ENCODE measurements at places on chromosomes 2 and 18.

GRCh38 chr2:48444404-48444803 is 85.5 kb upstream of the STON1 start:
- DNase-seq: no peak

DNA sequence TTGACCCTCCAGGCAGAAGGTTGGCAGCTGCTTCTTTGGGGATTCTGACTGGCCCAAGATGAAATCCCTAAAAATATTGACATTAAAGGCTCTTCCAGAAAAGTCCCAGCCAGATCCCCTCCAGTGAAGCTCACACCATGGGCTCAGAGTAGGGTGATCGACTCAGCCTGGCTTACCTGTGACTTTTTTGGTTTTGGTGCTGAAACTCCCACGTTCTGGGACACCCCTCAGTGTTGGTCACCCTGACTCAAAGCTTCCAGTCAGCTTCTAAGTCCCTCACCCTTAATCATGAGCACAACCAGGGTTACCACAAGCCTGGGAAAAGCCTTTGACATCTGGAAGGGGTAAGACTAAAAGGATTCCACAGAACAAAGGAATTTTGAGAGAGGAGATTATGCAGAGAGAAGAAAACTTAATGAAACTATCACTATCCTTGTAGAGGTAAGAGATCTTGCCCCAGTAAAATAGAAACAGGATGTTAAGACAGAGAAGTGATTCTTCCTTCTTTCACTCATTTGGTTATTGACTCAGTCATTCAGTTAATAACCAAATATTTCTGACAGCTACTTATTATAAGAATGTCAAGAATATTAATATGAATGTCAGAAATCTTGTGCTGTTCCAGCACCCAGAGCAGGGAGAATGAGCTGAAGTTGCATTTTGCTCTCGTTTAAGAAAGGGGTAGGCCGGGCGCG is 66.8 kb upstream of the SEC11C start:
- no peak for DNase-seq

GRCh38 chr2:39739386-39739785 is 39.7 kb downstream of the THUMPD2 start:
- peak; percentile 48 for DNase-seq

DNA sequence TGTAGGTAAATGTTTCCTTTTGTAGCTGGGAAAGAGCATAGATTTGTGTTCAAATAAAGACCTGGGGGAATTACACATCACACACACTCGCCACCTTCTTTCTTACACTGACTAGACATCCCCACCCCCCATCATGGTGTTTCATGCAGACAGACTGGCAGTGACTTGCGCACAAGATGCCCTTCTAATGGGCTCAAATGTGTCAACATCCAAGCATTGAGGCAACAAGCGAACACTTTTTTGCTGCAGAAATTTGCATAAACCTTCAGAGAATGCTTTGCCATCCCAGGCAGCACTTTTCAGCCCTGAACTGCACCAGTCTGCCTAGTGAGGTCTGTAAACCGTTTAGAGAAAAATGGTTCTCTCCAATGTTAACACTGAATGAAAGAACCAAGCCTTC is 4.5 kb downstream of the HOXD8 start:
- DNase-seq: no peak

- no peak for DNase-seq
Measured at GRCh38 chr2:35468245-35468644, 887.3 kb upstream of the CRIM1 start.

DNA sequence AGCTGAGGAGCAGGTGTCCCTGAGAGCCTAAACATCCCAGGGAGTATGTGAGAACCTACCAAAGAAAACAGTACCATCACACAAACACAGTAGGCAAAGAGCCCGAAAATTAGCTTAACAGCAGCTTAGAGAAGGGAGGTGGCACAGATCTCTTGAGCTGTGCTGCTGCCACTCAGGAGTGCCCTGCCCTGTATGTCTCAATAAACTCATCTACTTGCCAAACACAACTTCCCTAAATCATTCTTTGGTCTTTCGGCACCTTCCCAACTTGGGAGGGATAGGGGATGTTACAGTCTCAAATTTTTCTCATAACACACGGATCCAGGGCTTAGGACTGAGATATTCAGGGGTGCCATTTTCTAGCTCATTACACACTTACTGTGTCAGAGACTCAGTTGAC is 45.3 kb upstream of the C1D start:
- peak; percentile 40 for DNase-seq

DNA sequence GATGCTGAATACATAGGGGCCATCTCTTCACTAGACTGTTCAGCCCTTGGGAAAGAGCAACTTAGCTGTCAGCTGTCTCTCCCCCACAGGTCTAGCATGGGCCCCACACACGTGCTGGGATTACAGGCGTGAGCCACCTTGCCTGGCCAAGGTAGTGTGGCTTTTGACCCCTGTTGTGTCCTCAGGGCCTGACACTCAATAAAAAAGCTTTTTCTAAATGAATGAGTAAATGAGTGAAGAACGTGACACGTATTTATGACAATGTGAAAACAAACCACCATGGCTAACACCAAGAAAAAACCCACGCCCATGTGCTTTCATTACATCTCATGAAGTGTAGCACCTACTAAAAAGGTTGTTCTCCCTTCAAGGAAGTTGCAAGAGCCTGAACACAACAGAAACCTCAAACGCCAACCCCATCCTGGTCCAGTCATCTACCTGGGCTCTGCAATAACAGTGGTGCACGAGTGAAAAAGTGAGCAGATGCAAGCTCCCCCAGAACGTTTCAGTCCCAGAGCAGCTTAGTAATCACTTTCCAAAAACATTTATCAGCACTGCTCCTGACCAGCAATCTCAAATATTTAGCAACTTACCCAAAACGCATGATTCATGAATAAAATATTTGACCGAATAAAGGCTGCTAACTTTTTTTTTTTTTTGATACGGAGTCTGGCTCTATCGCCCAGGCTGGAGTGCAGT is 3.4 kb downstream of the WDFY1 start:
- DNase-seq: no peak

- no peak for DNase-seq
Measured at GRCh38 chr2:211349031-211349430, 792.6 kb downstream of the CPS1 start.

- DNase-seq: no peak
Measured at GRCh38 chr2:240327566-240327965, 107.9 kb upstream of the GPC1 start.

- DNase-seq: no peak
Measured at GRCh38 chr18:38369772-38370690, 804.4 kb upstream of the CELF4 start.

DNA sequence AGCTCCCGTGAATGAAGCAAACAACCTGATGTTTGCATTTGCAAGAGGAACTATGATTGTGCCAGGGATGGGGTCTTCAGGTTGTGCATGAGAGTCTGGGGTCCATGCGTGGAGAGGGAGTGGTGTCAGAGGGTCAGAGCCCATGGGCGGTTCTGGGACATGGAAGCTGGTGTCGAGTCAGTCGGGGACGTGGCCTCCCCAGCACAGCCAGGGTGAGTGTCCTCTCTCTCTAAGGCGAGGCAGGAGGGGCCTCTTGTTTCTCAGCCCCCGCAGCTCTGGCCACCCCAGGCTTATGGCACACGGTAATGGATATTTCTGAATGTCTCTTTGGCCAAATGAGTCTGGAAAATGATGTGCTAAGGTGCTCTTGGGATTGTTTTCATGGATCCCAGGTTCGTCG is 118.6 kb downstream of the RTP5 start:
- no peak for DNase-seq

- no peak for DNase-seq
Measured at GRCh38 chr2:55838653-55839052, 84.9 kb downstream of the EFEMP1 start.

GRCh38 chr2:121638333-121638732 is 10.9 kb downstream of the CLASP1 start:
- DNase-seq: peak; percentile 9

- no peak for DNase-seq
Measured at GRCh38 chr2:30164131-30164925, 17.5 kb downstream of the YPEL5 start.

DNA sequence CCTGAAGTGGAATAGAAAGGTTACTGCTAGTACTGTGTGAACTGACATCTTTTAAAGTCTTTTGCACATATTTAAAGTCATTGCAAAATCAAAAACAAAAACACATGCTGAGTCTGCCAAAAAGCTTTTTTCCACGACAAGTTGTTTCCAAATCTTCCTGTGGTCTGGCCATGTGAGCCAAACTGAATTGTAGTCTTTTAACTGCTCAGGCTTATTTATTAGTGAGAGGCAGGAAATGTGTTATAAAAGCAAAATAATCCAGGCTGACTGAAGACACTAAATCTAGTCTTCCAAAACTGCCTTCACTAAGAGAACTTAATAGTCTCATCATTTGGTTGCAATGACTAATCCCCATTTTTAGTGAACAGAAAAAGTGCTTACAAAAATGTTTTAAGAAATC is 2.3 kb downstream of the KRCC1 start:
- DNase-seq: peak; percentile 51

GRCh38 chr2:196590286-196590685 is 49.2 kb upstream of the CCDC150 start:
- DNase-seq: no peak

- DNase-seq: no peak
Measured at GRCh38 chr2:75175456-75175855, 23.9 kb downstream of the TACR1 start.

GRCh38 chr2:118040891-118041290 is 27.0 kb upstream of the CCDC93 start:
- DNase-seq: peak; percentile 49

DNA sequence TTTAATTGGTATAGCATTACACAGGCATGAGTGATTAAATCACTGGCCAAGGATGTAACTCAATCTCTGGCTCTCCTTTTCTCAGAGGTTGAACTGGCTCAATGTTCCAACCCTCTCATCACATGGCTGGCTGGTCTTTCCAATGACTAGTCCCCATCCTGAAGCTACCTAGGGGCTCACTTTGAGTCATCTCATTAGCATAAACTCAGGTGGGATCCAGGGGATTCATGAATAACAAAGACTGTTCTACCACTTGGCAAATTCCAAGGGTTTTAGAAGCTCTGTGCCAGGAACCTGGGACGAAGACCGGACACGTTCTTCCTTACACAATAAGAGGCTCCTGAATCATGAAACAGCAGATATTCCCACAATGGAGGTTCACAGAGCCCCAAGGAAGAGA is 145.0 kb upstream of the SPATS2L start:
- no peak for DNase-seq

DNA sequence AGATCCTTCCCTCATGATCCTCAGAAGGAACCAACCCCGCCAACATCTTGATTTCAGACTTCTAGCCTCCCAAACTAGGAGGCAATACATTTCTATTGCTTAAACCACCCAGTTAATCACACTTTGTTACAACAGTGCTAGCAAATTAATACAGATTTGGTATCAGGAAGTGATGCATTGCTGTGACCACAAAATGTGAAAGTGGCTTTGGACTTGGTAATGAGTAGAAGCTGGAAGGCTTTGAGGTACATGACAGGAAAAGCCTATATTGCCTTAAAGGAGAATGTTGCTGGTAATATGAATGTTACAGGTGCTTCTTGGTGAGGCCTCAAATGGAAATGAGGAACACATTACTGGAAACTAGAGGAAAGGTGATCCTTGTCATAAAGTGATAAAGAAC is 260.3 kb downstream of the SATB2 start:
- no peak for DNase-seq

- no peak for DNase-seq
Measured at GRCh38 chr2:239948100-239948881, 76.9 kb downstream of the NDUFA10 start.

GRCh38 chr18:79494936-79495335 is 99.2 kb downstream of the NFATC1 start:
- DNase-seq: no peak

DNA sequence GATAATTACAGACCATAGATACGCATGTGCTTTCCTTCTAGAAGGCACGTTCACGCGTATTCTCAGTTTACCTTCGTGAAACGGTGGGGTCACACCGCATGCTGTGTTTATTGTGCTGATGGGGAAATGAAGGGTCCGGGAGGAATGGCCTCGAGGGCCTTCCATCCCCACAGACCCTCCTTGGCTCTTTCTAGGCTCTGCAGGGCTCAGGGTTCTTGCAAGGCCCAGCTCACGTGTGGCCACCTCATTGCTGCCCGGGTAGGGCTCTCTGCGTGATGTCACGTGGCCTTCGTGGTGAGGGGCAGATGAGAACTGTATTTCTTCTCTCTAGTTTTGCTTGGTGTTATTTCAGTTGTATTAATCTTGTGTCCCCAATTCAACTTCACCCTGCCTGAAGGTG is 133.5 kb upstream of the ALKAL2 start:
- no peak for DNase-seq

DNA sequence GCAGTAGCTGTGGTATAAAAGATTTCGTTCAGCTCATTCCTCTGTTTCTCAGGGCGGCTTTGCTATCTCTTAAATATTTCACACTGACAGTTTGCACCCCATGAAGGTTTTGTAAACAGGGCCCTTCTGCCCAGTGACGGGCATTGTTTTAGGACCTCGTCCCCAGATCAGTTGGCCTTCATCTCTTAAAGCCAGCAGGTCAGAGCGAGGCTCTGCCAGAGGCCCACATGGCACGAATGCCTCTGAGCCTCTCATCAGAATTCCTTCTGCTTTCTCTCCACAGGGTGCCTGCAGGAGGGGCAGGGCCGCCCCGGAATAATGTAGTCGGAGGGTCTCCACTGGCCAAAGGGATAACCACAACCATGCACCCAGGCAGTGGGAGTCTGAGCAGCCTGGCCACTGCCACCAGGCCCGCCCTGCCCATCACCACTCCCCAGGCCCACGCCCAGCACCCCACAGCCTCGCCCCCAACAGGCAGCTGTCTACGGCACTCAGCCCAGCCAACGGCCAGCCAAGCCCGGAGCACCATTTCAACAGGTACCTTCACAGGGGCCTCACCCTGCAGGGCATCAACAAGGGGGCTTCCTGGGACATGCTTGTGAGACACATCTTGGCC is 177.0 kb downstream of the SEPTIN10 start:
- DNase-seq: no peak

DNA sequence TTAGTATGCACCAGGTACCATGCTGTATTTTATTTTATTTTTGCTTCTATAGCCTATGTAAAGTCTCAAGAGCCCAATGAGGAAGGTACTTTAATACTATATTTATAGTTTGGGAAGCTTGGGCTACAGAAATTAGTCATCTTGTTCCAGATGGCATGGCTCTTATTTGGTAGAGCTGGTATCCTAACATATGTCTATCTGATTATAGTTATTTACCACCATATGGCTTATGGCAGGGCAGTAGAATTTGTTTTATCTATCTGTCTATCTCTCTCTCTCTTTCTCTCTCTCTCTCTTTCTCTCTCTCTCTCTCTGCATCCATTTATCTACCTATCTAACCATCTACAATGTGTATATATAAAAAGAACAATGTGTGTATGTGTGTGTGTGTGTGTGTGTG is 1293.7 kb upstream of the SLC39A10 start:
- DNase-seq: no peak

GRCh38 chr2:196220671-196221070 is 49.3 kb upstream of the STK17B start:
- DNase-seq: no peak

DNA sequence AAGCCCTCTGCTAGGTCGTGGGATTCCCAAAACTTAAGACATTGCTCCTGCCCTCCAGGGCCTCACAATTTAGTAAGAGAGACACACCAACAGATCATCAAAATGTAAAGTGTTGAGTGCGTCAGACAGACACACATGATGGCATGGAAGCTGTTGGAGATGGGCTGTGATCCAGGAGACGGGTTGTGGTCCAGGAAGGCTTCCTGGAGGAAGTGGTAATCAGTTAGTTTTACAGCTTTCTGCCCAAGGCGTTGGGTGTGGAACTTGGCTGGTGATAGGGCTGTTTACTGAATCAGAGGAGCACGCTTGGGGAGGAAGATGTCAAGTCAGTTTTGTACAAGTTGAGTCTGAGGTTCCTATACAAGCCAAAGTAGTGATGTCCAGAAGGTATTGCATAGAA is 24.0 kb upstream of the GLI2 start:
- no peak for DNase-seq

GRCh38 chr2:73908689-73909652 is 16.2 kb downstream of the ACTG2 start:
- DNase-seq: no peak

Measured in suppressor macrophage treated with lipopolysaccharide for 1 hour (primary cell).